ENCODE measurements at places on chromosomes 12 and 14.

GRCh38 chr12:23564451-23565152, 384.9 kb downstream of the SOX5 start:
- DNase-seq: no peak

GRCh38 chr12:86198696-86199444, 57.3 kb downstream of the MGAT4C start:
- no peak for DNase-seq

DNA sequence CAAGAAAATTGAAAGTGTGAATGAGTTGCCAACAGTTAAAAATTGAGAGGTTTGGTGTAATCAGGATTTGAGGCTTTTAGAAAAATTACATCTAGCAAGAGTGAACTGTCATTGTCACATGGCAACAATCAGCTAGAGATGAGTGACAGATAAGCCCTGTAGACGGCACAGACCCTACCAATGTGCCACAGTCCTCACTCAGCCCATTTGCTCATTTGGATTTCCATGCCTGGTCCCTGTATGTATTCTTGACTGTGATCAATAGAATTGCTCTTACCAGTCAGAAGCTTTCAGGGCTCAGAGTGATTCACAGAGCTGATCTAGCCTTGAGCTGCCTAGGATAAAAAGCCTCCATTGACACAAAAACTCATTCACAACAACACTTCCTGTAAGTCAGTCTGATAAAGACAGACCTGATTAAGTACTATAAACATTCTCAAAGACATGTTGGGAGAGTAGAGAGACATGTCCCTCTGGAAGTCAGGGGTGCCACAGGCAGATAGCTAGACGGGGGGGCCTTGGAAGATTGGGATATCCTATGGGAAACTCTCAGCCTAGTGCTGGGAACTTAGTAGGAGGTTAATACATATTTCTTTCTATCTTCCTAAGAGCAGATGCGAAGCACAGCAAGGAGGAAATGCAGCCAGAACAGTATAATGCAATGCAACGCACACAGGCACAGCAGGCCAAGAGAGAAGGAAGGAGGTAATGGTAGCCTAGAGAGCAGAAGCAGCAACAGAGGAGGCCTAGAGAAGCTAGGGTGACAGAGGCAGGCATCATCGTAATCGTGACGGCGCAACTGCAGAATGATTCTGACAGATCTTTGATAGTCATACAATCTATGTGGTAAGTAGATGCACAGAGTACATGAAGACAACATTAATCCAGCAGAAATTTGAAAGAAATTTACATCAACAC, 2.0 kb upstream of the PELI2 start:
- no peak for DNase-seq

DNA sequence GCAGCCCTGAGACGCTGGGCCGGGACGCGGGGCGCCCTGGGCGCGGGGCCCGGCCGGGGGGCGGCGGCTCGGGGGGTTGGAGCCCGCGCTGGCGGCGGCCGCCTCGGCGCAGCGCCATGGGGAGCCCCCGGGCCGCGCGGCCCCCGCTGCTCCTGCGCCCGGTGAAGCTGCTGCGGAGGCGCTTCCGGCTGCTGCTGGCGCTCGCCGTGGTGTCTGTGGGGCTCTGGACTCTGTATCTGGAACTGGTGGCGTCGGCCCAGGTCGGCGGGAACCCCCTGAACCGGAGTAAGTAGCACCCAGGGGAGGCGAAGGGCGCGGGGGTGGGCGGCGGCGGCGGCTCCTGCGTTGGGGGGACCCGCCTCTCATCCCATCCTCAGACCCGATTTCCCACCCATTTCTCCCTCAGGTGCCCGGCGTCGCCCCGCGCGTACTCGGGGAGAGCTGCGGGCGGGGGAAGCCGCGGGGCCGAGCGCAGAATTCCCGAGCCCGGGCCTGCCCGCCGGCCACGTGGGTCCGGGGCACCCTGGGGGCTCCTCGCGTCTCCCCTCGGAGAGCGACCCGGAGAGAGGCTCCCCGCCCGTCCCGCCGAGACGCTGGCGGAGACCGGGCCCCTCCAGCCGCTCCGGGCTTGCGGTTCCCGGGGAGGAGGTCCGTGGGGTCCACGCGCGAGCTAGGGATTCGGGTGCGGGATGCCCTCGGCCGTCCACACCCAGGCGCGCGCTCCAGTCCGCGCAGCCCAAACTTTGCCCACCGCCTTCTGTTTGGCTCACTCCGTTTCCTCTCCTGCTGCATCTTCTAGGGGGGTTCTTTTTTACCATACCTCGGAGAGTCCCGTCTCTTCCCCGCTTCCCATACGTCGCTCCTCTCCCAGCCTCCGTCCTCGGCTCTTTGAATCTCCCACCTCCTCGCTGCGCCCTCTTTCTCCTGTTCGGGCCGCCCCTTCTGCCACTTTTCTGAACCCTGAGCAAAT, 807 bp downstream of the B4GALNT3 start:
- DNase-seq: no peak

DNA sequence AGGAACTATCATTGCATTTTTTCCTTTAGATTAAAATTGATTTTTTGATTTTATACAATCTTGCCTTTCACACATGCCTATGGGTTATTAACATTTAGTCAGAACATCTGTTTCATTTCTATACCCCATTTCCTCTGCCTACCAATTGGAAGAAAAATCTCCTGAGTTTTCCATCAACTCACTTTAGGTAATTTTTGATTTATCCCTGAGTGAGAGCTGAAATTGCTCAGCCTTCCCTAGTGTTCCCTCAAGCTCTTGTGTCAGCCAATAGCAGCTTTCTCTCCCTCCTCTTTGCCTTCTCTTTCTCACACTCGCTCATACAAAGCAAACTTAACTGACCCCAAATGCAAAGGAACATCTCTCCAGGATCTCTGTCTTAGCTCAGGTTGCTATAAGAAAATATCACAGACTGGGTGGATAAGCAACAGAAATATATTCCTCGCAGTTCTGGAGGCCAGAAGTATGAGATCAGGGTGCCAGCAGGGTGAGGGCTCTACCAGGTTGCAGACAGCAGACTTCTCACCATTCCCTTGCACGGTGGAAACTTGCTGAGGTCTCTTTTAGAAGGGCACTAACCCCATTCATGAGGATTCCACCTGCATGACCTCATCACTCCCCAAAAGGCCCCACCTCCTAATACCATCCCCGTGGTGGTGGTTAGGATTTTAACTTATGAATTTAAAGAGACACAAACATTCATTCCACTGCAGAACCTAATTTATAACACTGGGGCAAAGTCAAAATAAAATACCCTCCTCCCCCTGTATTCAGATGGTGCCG, 224.2 kb upstream of the SFSWAP start:
- no peak for DNase-seq

GRCh38 chr12:62429457-62429856, 37.2 kb upstream of the MON2 start:
- no peak for DNase-seq

DNA sequence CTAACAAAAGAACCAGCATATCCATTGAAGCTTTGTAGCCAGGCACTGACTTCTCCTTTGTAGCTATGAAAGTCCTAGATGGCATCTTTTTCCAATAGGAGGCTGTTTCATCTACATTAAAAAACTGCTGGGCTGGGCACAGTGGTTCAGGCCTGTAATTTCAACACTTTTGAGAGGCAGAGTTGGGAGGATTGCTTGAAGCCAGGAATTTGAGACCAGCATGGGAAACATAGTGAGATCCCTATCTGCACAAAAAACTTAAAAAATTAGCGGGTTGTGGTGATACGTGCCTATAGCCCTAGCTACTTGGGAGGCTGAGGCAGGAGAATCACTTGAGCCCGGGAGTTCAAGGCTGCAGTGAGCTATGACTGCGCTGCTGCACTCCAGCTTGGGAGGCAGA, 167.7 kb downstream of the CALM1 start:
- no peak for DNase-seq

- DNase-seq: no peak
These were observed 18.5 kb upstream of the GPRC5A start for GRCh38 chr12:12872934-12873275.

- DNase-seq: no peak
These were observed 198.2 kb downstream of the CHST11 start for GRCh38 chr12:104654665-104655609.

DNA sequence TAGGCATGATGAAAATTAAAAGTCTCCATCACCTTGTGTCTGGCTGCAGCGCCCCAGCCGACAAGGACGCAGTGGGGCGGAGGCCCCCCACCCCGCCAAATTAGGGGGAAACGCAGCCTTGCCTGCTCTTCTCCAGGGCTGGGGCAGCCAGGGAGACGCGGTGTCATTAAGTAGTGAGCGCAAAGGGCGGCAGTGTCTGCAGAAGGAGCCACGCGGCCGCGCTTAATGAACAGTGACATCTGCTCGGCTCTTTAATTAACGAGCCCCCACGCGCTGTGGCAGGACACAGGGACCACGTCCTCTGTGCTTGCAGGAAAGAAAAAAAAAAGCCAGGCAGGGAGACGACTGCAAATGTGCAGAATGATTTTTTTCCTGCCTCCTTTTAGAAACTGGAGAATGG, 93.4 kb upstream of the NCOR2 start:
- no peak for DNase-seq

DNA sequence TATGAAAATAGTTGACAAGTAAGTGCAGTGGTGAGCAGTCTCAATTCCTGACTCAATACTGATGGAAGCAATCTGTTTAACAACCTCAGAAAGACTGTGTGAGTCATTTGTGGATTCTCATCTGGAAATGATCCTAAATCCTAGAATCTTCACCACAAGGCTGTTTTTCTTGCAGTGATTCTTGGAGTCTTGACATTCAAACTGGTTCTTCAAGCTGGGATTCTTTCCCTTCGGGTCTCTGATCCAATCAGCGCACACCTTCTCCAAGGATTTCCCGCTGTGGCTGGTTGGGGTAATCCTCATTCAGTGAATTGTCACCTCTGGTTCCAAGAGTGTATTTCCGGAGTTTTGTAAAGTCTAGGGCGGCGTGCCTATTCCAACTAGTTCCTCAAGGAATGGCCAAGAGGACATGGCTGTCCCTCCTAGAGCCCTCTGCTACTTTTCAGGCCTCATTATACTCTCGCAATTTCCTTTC, 37.7 kb upstream of the FOXJ2 start:
- DNase-seq: no peak

DNA sequence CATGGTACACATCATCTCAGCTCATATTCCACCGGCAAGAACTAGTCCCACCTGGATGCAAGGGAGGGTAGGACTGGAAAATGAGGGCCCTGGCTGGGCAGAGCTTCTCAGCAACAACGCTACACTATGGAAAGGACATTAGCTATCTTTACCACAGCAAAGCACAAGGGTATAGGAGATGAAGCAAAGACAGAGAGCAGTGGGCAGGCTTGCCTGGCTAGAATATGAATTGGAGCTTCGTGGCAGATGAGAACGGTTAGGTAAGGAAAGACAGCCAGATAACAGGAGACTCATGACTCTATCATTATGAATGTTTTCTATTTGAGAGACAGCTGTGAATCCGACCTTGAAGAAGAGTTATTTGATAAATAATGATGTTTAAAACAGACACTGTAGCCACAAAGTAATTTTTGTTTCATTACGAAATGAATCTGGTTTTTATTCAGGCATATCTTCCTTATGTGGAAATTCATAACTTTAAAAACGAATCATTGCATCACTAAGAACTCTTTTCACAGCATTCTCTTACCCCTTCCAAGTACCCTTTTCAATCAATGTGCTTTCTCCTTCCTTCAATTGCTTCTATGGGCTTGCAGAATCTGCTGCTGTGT, 59.1 kb upstream of the PCED1B start:
- no peak for DNase-seq

DNA sequence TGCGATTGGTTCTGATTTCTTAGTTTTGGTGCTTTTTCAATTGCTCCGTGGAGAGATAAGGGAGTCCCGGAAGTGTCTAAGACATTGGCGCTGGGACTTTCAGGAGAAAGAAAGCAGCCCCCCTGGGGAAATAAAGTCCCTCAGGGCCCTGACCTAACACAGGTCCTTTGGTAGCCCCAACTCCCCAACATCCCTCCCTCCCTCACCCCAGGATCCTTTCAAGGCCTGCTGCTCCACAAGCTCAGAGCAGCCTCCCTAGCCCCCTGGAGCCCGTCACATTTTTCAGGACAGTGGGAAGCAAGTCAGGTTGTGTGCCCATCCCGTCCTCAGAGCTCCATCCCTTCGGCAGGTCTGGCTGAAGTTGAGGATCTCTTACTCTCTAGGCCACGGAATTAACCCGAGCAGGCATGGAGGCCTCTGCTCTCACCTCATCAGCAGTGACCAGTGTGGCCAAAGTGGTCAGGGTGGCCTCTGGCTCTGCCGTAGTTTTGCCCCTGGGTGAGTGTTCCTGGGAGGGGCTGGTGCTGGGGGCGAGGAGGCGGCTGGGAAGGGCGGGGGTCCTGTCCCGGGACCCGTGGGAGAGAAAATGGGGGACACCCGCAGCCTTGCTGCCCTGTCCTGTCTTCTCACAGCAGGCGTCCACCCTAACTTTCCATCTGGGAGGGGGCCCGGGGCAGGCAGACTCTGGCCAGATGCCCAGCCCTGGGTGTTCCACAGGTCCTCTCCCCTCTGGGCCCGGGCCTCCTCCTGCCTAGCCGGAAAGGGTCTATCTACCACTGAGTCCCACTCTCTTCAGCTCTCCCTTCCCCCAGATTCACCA, 950 bp downstream of the IFI27 start:
- DNase-seq: no peak

- DNase-seq: no peak
These were observed 270.0 kb upstream of the NAV3 start for GRCh38 chr12:77560714-77561113.

DNA sequence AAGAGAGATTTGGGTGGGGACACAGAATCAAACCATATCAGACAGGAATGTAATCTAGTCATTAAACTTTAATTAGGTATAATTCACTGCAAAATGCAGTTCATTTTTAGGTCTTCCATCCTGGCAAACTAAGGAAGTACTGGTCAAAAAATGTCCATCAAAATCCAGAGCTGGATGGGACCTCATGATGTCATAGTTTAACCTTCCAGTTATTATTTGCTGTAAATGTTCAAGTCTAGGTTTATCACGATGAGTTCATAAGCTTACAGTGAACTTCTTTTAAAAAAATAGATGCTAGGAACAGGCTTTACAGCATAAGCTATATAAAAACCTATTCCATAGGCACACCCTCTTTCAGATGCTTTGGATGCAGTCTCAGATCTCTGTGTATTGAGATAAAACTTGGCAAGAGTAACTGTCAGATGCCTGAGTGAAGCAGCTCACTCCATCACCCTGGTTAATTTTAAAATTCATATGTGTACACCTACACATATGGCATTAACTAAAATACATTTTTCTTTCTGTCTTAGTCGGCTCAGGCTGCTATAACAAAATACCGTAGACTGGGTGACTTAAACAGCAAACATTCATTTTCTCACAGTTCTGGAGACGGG, 7.9 kb downstream of the SSPN start:
- no peak for DNase-seq

GRCh38 chr12:80701388-80701787, 6.0 kb upstream of the MYF6 start:
- DNase-seq: no peak
